Activated CD4-positive, alpha-beta T cell treated with anti-CD3 and anti-CD28 coated beads for 36 hours (primary cell): ENCODE measurements at places on chromosomes 2 and 18.
A peak's percentile ranks its signal among the peaks of the same experiment; 100 is the strongest.

- no peak for DNase-seq
These were observed 330.6 kb upstream of the SKOR2 start for GRCh38 chr18:47582093-47582492.

GRCh38 chr2:153373510-153374279, 104.9 kb downstream of the RPRM start:
- DNase-seq, result no peak

DNA sequence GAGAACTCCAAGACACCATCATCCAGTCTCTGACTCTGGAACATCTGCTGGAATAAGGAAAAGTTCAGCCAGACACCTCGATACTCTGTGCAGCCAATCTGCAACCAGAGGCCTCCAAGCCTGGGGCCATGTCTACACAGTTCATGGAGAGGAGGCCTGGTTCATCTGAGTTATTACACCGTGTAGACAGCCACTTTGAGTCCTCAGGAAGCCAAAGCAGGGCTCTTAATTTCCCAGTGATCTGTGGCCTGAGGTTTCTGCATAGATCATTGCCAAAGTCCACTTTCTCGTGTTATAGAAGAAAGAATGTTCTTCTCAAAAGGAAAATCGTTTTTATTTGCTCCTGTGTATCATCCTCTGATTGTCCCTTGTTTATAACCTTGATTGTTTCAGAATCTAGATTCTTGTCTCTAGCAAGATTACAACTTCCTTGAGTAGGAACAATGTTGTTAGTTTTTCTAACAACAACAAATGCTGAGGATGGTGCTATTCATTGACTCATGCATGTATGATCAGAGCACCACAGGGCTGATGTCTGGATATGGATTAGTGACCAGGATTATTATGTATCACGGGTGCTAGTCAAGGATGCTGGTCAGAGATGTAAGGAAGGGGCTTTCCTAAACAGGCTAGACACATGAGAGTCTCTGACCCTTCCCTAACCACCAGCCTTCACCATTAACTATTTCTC, 30.7 kb upstream of the MARCO start:
- no peak for DNase-seq

GRCh38 chr2:106314444-106314843, 120.3 kb upstream of the UXS1 start:
- DNase-seq, result no peak

- no peak for DNase-seq
These were observed 5.3 kb upstream of the CTAGE1 start for GRCh38 chr18:22422909-22423548.

GRCh38 chr2:241812730-241813643, 4.0 kb downstream of the NEU4 start:
- no peak for DNase-seq

DNA sequence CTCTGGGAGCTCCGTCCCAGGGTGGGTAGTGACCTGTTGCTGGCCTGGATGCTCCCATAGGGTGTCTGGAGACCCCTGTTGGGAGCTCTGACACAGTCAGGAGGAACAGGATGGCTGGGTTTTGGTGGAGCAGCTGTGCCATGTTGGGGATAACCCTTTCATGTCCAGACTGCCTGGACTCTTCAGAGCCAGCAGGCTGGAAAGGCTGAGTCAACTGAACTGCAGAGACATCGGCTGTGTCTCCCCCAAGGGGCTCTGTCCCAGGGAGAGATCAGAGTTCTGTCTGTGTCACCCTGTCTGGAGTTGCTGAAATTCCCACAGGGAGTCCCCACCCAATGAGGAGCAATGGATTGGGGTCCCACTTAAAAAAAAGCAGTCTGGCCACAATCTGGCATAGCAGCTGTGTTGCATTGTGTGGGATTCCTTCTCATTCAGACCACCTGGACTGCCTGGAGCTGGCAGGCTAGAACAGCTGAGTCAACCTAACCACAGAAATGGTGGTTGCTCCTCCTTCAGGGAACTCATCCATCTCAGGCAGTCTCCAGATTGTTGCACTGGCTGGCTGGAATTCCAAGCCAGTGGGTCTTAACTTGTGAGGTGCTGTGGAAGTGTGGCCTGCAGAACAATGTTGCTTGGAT, 37.2 kb downstream of the AGPS start:
- DNase-seq, result no peak

DNA sequence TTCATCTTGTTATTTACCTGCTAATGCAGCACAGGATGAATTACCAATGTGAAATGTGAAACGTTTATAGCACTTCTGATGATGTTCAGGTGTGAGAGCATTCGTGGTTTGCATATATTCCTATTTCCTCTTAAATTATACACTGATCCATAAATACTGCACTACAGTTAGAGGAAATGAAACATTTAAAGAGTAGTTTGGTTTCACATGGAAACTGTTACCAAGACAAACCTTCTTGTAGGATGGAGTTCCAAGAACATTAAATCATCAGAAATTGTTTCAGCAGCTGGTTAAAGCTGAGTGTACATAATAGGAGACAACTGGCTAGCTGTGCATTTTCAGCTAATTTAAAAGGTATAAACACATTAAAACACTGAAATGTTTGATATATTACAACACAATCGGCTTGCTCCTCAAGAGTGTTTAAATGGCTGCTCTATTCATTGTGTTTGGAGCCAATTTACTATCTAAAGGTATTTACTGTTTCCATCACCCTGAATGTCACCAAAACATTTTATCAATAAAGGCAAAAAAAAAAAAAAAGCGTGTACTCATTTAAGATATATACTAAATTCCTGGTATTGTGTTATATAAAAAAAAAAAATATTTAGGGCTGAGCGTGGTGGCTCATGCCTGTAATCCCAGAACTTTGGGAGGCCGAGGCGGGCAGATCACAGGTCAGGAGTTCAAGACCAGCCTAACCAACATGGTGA, 100.6 kb downstream of the DYM start:
- DNase-seq, result no peak

- DNase-seq, result no peak
These were observed 5.9 kb downstream of the KCNG2 start for GRCh38 chr18:79803611-79804051.

GRCh38 chr2:25053041-25053440, 11.2 kb downstream of the EFR3B start:
- no peak for DNase-seq

DNA sequence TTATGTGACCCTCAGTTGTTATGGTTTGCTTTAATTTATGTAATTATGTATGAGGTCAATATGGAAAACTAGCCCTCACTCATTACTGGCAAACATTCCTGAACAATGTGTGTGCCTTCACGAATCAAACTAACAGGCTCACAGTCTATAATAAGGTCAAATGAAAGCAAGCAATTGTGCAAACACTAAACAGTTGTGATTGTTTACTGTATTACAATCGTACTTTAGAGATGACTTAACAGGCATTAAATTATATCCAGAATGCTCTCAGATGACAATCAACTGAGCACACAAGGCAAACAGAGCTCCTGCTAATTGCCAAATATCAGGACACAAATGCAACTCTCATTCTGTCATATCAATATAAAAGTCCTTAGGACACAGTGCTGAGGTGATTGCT, 29.5 kb downstream of the COL5A2 start:
- no peak for DNase-seq

DNA sequence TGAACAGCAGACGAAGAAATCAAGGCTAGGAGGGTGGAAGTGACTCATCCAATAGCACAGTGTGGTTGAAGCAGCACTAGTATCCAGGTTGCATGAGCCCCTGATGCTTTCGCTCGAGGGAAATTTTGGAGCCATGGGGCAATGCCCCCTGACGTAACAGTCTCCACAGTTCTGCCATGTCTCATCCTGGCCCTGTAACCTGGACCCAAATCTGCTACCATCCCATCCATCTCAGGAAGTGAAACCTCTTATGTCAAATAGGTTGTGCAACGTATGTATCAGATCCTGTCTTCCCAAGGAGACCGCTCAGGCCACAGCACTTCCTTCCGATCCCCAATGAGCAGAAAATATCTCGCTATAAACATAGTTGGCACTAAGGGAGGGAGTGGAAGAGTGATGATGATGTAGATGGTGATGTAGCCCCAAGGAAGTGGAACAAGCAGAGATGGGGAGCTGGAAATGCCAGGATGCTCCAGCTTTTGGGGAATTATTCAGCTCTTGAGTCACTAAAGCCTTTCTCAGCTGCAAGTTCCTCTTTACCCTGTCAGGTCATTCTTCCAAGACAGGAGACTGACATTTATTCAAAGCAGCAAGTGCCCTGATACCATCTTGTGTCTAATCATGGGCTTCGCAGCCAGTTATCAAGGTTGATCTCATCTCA, 3.0 kb upstream of the IL1B start:
- DNase-seq, result no peak

- DNase-seq, result no peak
These were observed 86.1 kb upstream of the SCG2 start for GRCh38 chr2:223688094-223688835.

GRCh38 chr2:127153691-127154158, 46.8 kb upstream of the BIN1 start:
- DNase-seq, result no peak

GRCh38 chr2:75041731-75042600, 83.5 kb downstream of the POLE4 start:
- no peak for DNase-seq

DNA sequence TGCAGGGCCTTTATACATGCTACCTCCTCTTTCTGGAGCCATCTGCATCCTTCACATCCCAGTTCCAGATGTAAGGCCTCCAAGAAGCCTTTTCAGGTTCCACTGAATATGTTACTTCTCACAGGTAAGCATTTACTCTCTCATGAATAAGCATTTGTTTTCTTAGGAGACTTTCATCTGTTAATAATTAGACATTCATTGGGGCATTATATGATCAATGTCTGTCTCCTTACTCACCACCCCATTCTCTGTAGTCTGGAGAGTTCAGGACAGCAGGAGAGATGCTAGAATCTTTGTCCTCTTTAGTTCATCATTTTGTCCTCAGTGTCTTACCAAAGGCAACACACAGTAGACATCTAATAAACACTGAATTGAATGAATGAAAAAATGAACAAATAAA, 185.7 kb downstream of the NCKAP5 start:
- DNase-seq, result no peak

- DNase-seq, result no peak
These were observed 315.1 kb downstream of the MTX2 start for GRCh38 chr2:176584333-176584732.

GRCh38 chr2:230203110-230203676, 16.6 kb downstream of the SP110 start:
- DNase-seq, result no peak

GRCh38 chr2:32627441-32627813, 423 bp upstream of the TTC27 start:
- DNase-seq, result peak; percentile 66

GRCh38 chr2:112938904-112939303, 27.9 kb downstream of the IL37 start:
- DNase-seq, result no peak

DNA sequence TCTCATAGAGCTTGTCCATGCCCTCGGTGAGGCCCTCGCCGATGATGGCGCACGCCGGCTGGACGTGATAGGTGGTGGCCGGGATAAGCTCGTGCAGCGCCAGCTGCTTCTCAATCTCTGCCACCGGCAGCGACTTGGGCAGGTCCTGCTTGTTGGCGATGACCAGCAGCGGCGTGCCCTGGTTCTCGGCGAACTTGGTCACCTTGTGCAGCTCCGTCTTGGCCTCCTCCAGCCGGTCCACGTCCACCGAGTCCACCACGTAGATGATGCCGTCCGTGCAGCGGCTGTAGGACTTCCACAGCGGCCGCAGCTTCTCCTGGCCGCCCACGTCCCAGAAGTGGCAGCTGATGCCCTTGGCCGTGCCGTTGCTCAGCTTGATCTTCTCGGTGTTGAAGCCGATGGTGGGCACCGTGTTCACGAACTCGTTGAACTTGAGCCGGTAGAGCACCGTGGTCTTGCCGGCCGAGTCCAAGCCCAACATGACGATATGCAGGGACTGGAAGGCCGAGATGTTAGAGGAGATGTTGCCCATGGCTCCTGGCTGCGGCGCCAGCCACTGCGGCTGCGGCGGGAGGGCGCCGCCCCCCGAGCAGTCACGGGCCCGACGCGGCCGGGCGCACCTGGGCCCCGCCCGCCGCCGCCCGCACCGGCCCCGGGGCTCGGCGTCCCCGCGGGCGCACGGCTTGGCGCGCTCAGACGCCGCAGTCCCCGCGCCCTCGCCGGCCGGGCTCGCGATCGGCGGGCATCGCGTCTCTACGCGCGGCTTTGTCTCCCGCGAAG, 636 bp downstream of the ARL4C start:
- DNase-seq, result peak; percentile 65

DNA sequence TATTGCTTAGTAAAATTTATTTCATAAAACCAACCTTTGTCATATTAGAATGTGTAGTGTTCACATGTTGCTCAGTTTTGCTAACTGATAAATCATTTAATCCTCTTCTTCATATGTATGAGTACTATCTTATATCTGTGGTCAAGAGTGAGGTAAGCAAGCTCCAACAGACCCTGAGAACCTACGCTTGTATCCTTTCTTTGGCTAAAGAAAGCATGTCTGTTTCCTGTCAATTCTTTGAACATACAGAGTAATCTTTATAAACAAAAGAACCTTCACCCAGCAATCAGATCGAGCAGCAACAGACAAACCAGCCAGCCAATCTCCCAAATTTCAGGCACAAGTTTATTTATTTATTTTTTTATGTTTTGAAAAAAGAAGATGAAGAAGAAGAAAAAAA, 6.4 kb downstream of the ADCYAP1 start:
- DNase-seq, result no peak

DNA sequence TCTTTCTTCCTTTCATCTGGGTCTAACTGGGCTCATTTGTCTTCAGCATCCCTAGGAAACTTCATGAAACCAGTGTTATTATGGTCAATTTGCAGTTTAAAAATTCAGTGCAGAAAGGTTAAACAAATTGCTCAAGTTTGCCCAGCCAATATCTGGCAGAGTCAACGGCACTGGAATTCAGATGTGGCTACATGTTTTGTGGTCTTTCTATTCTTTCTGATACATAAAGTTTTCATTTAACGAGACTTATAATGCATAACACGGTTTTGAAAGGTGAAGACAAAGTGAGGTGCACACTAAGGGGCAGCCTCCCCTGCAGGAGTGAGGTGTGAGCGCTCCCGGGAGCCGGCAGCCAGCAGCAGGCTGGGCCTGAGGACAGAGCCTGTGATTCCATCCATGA, 164.6 kb downstream of the RTP5 start:
- no peak for DNase-seq

DNA sequence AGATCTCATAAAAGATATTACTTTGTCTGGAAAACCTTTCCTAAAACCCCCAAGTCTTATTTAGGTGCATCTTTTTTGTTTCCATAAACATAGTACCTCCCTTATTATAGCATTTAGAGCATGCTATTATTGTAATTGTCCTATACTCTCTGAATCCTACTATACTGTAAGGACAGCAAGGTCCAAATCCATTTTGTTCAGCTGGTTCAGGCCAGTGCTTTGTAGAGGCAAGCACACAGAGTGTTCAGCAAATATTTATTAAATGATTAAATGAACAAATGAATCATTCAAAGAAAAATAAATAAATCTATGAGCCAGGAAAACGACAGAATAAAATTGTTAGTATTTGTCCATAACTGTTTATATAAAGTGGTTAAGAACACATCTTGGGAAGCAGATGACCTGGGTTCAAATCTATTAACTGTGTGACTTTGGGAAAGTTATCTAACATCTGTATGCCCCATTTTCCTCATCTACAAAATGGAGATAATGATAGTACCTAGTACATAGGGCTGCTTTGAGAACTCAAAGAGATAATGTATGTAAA, 86.0 kb downstream of the COL3A1 start:
- no peak for DNase-seq

GRCh38 chr18:3211236-3211992, 8.4 kb downstream of the MYOM1 start:
- DNase-seq, result no peak
